ENCODE measurements at places on chromosomes 12 and 14.

DNA sequence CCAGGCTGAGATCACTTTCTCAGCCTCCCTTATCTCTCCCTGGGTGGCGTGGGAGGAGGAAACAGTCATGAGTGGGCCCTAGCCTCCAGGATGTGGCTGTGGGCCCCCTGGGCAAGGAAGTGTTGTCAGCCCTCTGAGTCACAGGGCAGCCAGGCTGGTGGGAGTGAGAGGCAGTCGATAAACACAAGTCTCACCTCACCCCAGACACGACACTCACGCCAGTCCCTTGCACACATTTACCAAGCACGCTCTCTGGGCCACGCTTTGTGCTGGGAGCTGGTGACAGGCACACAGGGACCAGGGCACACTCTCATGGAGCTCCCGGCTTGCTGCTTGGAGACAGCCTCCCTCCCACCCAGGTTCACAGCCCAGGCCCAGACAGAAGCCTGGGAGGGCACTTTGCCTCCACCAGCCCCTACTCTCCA is 1.9 kb upstream of the KRT79 start:
- DNase-seq, result no peak

DNA sequence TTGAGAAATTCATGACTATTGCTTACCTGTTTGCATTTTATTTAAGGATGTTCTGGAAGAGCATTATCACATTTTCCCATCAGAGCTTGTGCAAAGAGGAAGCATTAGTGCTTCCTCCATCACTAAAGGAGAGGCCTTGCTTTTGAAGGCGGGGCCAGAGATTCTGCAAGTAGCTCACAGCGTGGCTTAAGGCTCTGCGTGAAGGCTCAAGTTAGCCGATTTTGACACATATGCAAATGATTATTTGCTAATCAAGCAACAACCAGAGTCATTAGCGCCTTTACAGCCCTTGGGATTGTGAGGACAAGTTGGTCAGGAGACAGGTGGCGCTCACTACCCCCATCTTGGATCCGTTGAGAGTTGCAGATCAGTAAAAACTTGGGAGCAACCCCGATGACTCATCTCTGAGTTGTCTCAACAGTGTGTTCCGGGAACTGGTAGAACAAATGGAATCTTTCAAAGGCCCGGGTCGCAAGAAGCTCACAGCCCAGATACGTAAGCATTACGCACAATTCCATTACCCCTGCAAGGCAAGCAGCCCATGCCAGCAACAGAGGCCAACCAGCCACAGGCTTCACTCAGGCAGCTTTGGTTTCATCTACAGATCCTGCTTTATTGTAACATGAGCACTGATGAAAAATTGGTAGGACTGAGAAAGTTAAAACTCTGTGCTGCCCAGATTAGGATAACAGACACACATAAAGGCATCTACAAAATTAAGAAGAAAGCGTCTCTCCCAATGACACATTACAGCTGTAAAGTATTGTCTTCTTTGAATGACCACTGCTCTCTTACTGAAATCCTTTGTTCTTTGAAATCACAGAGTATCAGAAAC is 34.9 kb upstream of the SPTSSA start:
- no peak for DNase-seq

DNA sequence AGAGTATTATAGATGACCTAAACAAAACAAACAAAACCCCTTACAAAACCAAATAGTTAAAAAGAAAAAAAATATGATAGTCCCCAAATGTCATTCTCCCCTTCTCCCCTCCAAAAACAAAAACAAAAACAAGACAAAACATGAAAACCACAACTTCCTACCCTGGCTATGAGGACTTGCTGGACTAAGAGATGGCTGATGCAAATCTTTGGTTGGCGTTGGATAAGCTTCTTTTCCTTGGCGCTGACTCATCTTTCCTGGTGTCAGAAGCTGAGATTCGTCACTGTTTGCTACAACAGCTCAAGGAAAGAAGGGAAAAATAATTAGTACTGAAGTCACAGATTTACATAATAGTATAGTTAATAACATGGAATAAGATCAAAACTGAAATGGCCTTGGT is 102.5 kb upstream of the BBS10 start:
- no peak for DNase-seq

DNA sequence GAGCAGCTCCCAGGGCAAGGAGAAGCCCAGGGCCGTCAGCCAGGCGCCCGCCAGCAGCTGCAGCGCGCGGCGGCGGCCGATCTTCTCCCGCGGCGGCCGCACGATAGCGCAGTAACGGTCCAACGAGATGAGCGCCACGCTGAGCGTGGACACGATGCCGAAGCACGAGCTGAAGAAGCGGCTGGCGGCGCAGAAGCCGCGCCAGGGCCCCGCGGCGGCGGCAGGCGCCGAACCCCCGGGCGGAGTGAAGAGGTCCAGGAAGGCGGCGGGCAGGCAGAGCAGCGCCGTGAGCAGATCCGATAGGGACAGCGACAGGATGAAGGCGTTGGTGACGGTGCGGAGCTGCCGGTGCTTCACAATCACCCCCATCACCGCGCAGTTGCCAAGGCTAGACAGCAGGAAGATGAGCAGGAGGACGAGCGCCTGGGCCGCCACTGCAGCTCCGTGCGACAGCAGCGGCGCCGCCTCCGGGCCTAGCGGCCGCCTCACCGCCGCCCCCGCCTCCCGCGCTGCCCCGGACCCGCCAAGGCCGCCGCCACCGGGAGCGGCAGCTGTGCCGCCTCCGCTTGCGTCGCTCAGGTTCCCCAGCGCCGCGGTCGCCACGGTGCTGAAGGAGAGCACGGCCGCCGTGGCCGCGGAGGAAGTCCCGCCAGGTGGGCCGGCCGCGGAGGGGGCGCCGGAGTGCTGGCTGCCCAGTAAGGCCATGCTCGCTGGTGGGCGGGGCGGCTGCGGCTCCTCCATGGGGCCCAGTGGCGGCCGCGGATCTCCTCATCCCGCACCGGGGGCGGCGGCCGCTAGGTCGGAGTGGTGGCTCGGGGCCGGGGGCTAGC is 479 bp downstream of the GPR135 start:
- DNase-seq, result peak; percentile 66

- DNase-seq, result no peak
Observed at GRCh38 chr12:115791331-115791730, 486.2 kb downstream of the MED13L start.

GRCh38 chr12:23139026-23139425 is 514.1 kb downstream of the ETNK1 start:
- no peak for DNase-seq

DNA sequence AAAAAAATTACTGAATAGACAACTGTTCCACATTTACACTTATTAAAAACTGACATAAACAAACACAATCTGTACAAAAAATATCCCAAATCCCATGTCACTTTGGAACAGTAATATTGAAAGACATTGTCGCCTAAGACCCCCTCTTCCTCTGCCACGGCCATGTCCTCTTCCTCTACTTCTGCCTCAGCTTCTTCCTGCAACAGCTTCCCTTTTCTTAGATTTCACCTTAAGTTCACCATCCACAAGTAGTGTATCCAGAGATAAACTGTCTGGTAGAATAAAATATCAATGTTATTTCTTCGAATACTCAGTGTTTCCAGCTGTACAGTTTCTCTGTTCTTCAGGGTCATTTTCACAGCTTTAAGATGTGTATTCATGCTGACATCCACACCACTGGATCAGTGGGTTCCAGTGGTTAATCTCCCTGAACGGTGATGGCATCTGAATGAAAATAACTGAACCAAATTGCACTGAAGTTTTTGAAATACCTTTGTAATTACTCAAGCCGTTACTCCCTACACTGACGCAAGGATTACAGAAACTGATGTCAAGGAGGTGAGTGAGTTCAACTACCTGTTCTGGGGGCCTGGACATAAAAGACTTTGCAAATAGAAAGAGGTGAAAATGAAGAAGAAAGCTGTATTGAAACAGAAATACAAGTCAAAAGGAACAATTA is 208.5 kb downstream of the C12orf50 start:
- DNase-seq, result no peak

DNA sequence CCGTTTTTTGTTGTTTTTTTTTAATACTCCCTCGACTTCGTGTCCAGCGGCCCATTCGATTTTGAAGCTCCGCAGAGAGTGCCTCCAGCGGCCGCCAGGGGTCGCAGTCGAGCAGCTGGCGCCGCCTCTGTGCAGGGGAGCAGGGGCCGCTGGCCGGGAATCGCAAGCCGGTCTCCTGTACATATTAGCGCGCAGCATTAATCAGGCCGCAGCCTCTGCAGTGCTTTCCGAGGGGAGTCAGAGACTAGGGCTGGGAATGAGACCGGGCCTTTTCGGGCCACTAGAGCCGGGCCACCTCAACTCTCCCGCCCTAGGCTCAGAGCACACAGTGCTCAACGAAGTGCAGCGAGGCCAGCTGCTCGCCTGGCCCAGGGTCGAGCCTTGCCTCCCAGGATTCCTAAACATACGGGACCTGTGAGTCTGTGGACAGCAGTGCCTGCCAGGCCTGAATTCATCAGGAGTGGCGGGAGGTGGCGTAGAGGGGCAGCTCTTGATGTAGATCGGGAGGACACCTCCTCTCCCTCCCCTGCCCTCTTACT is 81.8 kb downstream of the EMP1 start:
- peak; percentile 19 for DNase-seq

GRCh38 chr14:21768116-21768874 is 94.7 kb upstream of the OR4E1 start:
- peak; percentile 28 for DNase-seq

- no peak for DNase-seq
Observed at GRCh38 chr12:45634273-45634917, 95.1 kb upstream of the ARID2 start.

- DNase-seq, result no peak
Observed at GRCh38 chr12:130160711-130161231, 1.5 kb upstream of the FZD10 start.

GRCh38 chr14:105858676-105859025 is 332.3 kb downstream of the TMEM121 start:
- DNase-seq, result no peak

DNA sequence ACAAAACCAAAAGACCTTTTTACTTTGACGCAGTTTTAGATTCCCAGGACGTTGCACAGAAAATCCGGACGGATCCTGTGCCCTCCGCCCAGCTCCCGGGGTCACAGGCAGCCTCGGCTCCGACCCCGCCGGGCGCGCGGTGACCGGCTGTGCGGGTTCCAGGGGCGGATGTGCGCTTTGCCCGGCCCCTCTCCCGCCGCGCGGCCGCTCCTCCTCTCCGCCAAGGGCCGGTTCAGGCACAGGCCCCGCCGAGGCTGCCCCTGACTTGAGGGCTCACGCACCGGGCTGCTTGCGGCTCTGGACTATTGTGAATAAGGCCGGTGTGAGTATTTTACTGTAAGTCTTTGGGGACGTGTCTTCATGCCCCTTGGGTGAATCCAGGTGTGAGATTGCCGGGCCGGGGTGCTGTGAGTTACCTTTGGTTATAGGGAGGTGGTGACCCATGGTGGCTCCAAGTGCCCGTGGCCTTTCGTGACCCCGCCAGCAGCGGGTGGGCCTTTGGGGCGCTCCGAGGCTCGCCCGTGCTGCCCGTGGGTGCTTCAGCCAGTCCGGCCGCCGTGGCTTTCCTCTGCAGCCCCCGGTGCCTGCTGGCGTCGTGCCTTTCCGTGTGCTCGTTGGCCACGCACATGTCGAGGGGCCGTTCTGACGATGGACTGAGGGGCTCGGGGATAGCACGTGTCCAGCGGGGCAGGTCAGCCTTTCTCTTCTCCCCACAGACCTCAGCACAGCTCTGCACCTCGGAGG is 45.9 kb downstream of the NOC4L start:
- DNase-seq, result no peak

DNA sequence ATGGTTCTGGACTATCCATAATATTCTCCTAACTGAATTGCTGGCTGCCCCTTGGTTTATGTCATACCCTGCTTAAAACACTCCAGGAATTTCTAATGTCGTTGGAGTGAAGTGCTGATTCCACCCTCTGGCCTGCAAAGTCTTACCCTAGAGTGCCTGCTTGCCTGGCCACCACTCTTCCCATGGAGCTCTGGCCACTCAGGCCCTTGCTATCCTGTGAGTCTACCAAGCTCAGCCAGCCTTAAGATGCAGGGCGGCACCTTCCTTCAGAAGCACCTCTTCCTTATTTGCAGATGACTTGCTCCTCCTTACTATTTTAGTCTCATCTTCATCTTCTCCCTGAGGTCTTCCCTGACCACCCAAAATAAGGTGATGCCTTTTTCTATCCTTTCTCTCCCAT is 35.3 kb downstream of the SLC6A15 start:
- no peak for DNase-seq

- no peak for DNase-seq
Observed at GRCh38 chr14:106837870-106838269, 1311.5 kb downstream of the TMEM121 start.

DNA sequence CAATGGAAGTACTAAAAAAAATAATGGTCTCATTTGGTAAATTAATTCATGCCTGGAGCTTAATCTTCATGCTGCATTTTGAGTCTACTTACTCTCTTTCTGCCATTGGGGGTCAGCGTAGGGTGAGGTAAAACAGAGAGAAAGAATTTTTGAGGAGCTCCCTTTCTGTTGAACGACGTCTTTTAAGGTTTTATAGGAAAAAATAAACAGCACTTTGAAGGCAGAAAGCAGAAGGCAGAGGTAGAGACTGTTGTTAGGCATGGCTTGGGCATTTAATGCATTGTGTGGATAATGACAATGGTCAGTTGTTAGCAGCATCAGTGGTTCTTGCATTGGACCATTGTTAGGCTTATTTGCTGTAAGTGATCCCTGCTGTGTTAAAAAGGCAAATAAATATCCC is 557.2 kb upstream of the STXBP6 start:
- no peak for DNase-seq

DNA sequence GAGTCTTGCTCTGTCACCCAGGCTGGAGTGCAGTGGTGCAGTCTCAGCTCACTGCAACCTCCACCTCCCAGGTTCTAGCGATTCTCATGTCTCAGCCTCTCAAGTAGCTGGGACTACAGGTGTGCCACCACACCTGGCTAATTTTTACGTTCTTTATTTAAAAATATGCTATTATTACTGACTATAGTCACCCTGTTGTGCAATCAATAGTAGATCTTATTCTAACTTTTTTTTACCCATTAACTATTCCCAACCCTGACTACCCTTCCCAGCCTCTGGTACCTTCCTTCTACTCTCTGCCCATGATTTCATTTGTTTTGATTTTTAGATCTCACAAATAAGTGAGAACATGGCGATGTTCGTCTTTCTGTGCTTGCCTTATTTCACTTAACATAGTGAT is 2.5 kb downstream of the OXA1L start:
- DNase-seq, result no peak

GRCh38 chr14:54787261-54787660 is 115.4 kb downstream of the GCH1 start:
- no peak for DNase-seq

DNA sequence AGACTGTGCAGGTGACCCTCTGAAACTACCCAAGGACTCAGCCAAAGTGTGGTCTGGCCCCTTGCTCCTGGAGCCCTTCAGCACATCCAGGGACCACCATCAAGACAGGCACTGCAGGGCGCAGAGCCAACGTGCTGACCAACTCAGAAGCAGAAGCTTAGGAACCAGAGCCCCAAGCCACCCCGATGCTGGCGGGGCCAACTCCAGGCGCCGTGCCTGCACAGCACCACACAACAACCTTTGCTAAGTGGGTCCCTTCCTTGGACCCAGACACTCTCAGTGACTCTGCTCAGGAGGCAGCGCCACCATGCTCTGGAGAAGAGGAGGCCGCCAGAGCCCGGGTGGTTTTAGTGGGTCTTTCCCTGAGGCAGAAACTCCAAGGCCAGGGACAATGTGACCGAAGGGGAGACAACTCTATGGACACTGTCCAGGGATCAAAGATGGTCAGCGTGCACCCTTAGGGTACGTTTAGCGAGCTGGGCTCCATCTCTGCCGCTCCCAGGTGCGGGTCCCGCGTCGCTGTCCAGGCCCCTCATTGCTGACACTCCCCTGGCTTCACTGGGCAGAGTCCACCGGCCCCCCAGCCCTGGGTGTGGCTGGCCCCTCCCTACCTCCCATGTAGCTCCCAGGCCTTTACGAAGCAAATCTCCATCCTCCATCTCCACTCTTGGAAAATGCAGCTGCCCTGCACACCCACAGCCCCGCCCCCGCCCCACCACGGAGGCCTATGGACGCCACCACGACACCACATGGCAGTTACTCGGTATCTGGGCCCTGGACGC is 16.1 kb downstream of the CHGA start:
- DNase-seq, result no peak

Measured in central memory CD4-positive, alpha-beta T cell (primary cell).